ENCODE measurements at places on chromosomes 6 and 20. TPM values are rescaled to one million over a fixed set of nuclear protein-coding genes. Genes with fewer than 3 reads are reported as not detected.

The EBF4 gene
- 63.8 TPM for total RNA-seq

DNA sequence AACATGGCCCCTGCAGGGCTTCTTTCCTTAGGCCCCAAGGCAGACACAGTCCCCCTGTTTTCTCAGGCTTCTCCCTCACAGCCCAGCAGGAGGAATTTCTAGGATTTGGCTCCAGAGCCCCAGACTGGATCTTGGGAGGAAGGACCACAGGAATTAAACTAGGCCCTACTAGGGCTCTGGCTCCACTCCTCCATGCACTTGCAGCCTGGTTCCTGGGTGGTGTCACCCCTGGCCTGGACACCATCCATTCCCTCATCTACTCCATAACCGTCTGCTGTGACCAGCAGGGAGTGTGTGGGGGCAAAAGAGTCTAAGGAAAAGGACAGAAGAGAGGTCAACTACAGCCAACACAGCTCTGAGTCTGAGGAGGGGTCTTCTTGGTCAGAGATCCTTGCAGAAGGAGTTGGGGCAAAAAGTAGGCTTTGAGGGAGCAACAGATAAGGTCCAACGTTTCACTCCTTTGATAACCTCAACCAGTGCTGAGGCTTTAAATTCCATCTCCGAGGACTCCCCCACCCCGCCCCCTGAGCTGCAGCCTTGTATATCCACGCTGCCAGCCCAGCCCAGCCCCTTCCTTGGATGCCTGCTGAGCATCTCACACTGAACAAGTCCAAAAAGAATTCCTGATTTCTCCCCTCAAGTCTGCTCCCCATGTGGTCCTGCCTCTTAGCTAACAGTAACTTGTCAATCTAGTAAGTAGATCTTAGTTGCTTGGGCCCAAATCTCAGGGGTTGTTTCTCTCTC lies 27.9 kb upstream of the SPDEF start:
- DNase-seq = no peak

- DNase-seq = no peak
Measured at GRCh38 chr6:43766964-43767461, 3.0 kb upstream of the VEGFA start.

DNA sequence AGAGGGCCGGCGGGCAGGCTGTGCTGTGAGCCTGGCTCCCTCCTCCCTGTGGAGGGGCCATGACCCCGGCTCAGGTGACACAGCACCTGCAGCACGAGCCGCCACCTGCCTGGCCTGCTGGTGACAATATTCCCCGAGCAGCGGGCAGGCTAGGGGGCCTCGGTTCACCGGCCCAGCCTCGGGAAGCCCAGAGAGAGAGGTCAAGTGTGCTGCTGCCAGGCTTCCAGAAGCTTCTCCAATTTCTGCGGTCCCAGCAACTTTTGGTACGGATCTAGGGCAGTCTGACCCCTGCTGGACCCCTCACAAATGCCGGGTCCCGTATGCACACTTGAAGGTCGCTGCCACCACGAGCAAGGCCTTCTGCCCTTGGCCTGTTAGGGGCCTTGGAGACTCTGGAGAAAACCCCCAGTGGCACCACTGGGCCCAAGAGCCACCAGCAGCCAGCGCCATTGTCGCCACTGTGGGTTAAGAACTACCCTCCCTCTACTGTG lies 38.6 kb upstream of the NOL4L start:
- DNase-seq = peak; percentile 35

DNA sequence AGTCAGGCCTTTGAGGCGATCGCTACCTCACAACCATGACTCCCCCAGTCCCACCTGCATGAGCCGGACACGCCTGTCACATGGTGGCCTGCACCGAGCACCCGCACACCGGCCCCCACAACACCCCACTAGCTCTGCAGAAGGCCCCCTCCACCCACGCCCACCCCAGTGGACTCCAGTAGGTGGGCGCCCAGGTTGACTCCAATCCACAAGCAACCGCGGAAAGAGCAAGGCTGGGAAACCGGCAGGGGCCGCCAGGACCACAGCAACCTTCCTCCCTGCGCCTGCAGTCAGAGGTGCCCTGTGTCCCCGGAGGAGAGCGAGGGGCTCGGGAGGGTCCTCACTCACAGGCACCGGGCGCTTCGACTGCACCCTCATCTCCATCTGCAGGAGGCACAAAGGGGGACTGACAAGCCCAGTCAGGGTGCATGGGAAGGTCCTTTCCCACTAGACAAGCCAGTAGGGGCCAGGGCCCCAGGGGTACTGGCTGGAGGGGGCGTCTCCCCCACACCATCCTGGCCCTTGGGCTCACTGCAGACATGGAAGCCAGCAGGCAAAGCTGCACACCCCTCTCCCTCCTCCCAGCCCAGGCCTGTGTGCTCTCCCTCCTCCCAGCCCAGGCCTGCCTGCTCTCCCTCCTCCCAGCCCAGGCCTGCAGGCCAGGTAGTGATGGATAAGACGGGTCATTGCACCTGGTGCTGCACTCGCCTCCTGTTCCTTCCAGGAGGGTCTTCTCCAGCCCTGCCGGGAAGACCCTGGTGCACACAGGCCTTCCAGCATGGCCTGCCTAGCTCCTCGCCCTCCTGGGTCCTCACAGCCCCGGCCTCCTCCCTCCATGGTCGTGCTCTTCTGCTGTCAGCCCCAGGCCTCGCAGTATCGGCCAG lies 137.2 kb downstream of the DLL1 start:
- DNase-seq = no peak

All from progenitor cell of endocrine pancreas (in vitro differentiated cells).